Cortex of kidney (tissue), 1 donor: ENCODE measurements at places on chromosomes 16 and 17.

DNA sequence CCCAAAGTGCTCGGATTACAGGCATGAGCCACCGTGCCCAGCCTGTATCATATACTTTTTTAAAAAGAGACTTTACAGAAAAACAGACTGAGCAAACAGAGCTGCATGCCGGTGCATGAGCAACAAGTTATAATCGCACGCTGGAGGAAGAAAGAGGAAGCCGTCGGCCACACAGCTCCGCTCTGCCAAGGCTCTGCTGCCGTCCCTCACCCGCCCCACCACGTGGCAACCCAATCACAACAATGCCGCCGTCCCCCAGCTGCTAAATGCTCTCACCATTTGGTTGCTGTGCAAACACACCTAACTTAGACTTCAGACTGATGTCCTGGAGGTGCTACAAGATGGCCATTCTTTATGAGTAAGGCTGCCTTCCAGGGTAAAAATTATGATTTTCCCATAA lies 83.5 kb downstream of the ADCY9 start:
- DNase-seq = no peak

GRCh38 chr17:65690626-65691310 lies 129.3 kb upstream of the AXIN2 start:
- no peak for DNase-seq

DNA sequence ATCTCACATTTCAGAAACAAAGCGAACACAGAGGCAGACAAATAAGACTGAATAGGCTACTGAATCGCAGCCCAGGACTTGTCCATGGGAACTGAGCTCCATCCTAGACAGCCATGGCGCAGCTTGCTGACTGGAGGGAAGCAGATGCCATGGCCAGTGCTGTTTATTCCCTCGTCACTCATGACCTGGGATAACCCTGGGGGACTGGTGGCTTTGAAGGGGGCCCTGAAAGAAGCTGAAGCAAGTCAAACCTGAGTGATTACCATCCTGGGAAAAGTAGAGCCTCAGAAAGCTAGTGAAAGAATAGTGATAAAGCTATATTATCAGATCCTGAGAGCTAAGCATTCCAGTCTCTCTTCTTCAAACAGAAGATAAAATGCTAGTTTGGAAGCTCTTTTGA lies 94.1 kb downstream of the RPGRIP1L start:
- no peak for DNase-seq

DNA sequence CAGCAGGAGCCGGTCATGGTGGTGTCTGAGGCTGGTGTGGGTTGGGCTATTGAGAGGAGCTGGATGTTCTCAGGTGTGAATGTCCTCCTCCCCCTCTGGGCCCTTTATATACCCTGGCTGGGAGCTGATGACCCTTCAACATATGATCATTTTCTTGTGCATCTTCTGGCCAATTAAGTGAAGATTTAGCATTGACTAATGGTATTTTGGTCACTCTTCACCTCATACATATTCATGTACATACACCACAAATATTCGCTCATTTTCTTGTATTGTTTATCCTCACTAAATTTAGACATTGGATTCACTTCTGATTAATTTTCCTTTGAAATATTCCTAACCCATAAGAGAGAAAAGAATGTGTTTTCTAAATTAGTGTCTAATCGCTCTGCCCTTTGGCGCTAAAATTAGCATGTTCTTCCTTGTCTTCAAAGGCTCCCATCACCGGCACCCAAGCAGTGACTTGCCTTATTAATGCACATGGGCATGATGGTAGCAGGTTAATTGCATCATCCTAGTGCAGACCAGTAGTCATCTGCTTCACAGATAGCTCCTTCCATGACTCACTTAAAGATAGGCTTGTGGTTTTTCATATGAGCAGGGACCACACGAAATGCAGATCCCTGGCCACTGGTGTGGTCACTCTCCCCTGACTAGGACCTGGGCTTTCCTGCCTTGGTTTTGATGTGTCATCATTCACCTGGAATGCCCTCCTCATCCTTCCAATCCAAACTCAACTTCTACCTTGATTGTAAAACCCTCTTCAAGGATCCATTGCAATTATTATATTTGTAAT lies at the start of gene KRTAP2-4:
Gene KRTAP2-4 (minus strand): TSS at position 51 of the 796 bp plus-strand sequence. CDS start 34 bp downstream, at position 17.
- no peak for DNase-seq

GRCh38 chr16:11098601-11099390 lies 154.4 kb downstream of the CLEC16A start:
- DNase-seq = no peak

GRCh38 chr17:76704805-76705204 lies 6.0 kb downstream of the MXRA7 start:
- no peak for DNase-seq

GRCh38 chr17:36889770-36890349 lies 47.4 kb upstream of the LHX1 start:
- no peak for DNase-seq

DNA sequence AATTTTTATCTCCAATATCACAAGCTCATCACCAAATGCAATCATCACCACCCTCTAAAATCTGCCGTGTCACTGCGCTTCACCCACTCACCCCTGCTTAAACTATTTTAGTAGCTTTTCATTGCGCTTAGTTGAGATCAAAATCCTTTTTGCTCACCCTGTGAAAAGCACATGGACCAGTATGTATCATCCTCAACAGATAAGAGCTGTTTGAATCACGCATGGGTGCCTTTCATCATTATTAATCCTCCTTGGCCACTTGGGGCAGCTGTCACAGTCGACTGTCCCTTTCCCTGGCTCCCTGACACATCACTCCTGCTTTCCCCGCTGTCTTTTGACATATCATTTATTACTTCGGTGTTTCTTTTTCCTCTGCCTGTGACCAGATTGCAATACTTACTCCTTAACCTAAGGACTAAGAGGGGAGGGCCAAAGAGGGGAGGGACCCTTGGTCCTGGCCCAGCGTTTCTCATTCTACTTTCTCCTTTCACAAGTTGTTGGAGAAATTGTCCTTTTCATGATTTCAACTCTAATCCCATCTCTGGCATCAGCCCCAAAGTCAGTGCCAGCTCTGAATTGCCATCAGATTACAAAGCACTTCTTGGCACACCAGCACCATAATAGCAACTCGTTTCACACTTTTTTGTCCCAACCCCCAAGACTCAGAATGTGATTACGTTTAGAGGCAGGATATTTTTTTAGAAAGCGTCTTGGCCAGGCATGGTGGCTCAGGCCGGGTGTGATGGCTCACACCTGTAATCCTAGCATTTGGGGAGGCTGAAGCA lies 8.6 kb upstream of the KDM6B start:
- no peak for DNase-seq

- no peak for DNase-seq
Measured at GRCh38 chr17:54544249-54544648, 356.4 kb upstream of the TOM1L1 start.
